Right renal pelvis (tissue), 4 donors: ENCODE measurements at places on chromosomes 2 and 18.
A peak's percentile ranks its signal among the peaks of the same experiment; 100 is the strongest.

- no peak for DNase-seq
These were observed 38.8 kb downstream of the ZNF519 start for GRCh38 chr18:14093307-14093915.

- no peak for DNase-seq
These were observed 766 bp downstream of the CCDC85A start for GRCh38 chr2:56184500-56185011.

- no peak for DNase-seq
These were observed 82.4 kb downstream of the MTCL1 start for GRCh38 chr18:8787794-8788193.

DNA sequence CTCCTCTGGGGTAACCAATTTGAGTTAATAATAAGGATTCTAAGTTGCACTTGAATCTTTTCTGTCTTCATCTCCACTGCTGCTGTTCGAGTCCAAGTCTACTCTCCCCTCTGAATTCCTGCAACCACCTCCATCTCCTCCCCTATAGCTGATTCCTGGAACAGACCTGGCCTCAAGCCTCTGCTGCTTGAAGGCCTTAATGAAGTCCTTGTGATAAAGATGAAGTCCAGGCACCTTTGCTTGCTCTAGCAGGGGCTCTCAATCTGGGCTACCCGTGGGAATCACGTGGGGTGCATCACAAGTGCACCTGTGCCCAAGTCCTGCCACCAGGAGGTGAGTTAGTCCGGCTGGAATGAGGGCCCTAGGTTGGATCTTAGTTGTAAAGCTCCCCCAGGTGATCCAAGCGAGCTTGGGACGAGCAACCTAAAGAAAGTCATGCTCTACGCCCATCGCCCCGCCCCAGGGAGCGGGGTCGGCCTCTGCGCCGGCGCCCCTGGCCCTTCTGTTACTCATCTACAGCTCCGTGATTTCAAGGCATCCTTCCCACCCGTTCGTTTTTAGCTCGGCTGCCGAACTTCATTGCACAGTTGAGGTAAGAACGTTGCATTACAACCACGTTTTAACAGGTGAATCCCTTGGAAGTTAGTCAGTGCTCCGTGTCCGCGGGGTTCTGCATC is 905 bp upstream of the IAH1 start:
- peak; percentile 26 for DNase-seq

DNA sequence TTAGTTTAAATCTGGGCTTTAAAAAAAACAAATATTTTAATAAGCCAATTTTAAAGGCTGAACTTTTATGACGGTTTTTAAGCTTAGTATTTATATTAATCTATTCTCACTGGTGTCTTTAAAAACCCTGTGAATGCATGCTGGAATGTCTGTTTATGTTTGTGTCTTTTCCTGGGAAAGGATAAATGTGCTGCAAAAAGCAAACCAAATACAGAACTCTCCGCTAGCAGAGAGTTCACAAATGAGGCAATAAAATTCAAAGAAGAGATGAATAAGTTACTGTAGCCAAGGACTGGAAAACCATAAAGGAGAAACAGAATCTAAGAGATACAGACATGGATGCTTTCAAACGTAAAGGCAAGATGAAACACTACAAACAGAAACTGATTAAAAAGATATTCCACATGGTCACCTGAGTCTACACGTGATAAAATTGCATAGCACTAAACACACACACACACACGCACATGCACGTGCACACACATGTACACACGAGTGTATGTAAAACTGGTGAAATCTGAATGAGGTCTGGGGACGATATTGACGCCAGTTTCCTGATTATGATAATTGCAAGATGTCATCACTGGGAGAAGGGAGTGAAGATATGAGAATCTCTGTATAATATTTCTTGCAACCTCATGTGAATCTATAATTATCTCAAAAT is 4.5 kb downstream of the TWIST2 start:
- DNase-seq = no peak

GRCh38 chr2:219435701-219436100 is 1.1 kb downstream of the SPEG start:
- DNase-seq = no peak

DNA sequence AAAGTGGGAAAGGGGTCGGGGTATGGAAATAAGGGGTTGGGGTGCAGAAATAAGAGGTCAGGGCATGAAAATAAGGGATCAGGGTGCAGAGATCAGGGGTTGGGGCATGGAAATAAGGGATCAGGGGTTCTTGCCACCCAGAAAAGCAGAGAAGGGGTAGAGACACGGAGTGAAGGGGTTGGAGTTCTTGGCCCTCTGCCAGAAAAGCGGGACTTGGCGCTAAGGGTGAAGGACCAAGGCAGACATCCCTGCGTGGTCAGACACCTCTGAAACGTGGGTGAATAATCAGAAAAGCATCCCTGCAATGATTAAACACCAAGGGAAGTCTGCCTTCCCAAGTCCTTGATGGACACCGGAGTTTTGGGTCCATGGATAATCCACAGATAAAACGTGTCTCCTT is 1521.6 kb upstream of the SLC39A10 start:
- no peak for DNase-seq

GRCh38 chr2:61433606-61434005 is 37.3 kb downstream of the USP34 start:
- no peak for DNase-seq

- no peak for DNase-seq
These were observed 5.7 kb downstream of the SP140 start for GRCh38 chr2:230231251-230231650.

DNA sequence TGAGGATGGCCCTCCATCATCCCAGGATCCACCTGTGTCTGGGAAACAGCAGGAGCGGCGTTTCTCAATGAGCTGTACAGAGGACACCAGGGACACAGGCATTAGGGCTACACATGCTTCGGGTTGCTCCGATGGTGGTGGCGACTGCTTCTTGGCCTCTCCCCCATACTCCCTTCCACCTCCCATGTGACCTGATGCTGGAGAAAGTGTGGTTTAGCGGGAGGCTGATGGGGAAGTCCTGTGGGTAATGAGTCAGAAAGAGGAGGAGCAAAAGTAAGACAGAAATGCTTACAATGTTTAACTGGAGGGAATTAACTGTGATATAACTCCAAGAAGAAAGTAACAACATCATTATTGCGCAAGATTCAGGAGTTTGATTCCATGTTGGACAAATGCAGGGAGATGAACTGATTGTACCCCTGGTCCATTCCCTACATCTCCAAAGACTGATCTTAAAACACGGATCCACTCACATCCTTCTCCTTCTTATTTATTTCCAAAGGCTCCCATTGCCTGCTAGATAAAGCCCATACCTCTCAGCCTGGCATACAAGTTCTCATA is 186.6 kb downstream of the NRP2 start:
- no peak for DNase-seq

DNA sequence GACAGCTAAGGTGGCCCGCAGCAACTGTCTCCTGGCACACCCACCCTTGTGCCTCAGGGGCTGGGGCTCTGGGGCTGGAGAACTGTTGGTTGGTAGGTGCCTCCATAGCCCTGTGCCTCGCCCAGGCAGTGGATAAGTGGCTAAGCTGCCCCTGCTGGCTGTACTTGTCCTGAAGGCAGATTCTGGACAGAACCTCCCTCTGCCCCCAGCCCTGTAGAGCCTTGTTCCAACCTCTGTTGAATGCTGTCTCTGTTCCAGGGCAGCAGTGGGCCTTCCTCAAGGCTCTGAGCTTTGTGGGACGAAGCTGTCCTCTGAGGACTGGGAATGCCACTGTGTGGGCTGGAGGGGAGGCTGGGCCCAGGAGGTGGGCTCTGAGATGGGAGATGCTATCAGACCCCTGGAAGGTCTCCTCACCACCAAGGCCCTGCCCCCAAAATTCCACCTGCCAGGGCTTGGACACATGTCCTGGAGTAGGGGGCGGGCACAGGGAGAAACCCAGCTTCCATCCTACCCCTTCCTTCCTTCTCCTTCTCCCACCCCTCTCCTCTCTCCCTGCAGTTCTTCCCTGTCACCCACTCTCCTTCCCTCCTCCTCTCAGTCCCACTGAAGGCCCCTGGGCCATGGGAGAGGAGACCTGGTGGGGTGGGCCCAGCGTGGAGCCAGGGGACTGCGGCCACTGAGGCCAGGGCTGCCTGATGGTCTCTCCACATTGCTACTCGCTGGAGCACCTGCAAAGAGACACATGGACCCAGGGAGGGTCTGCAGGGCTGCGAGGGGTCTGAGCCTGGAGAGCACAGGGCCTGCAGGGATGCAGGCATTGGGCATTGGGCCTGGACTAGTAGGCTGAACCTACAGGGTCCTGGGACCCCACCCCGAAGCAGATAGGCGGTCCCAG is 1.7 kb upstream of the PDCD1 start:
- no peak for DNase-seq

DNA sequence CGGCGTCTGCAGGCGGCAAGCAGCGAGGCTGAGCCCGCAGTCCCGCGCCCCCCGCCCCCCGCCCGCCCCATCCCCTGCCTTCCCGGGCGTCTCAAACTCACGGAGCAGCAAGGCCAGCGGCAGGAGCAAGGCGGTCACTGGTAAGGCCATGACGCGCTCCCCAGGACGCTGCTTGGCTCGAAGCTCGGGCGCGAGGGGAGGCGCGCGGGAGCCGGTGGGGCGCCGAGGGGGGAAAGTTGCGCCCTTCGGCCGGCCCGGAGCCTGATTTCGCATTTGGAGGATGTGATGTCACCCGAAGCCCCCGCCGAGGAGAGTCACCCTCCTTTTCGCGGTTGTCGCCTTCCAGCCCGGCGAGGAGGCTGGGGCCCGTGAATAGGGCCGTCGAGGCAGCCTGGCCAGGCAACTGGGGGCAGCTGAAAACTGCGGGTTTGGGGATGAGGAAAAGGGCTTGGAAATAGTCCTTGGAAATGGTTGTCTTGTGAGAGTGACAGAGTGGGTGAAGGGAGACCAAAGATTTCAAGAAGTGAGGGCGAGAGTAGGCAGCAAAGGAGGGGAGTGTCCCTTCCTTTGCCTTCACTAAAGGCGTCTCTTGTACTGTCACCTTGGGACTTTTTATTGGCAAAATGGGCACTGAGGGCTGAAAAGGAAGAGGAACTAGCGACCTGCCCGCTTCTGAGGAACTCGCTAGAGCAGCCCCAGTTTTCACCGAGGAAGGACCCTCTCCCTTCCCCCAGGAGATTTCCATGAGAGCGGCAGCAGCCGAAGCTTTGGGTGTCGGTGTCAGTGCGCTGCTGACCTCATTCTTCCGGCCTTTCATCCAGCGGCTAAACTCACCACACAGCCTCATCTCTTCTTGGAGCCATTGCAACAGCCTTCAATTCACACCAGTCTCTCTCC is at the start of gene CD8A:
Gene CD8A (minus strand): TSS at position 238 of the 897 bp plus-strand sequence. CDS start 88 bp downstream, at position 150.
- no peak for DNase-seq

- no peak for DNase-seq
These were observed 119.3 kb downstream of the GALNT3 start for GRCh38 chr2:165674780-165675179.

- DNase-seq = no peak
These were observed 74.6 kb upstream of the SMAD7 start for GRCh38 chr18:49025426-49025766.

- DNase-seq = no peak
These were observed 46.3 kb downstream of the PMS1 start for GRCh38 chr2:189830510-189830909.

- no peak for DNase-seq
These were observed 31.6 kb upstream of the TWIST2 start for GRCh38 chr2:238816291-238816690.

DNA sequence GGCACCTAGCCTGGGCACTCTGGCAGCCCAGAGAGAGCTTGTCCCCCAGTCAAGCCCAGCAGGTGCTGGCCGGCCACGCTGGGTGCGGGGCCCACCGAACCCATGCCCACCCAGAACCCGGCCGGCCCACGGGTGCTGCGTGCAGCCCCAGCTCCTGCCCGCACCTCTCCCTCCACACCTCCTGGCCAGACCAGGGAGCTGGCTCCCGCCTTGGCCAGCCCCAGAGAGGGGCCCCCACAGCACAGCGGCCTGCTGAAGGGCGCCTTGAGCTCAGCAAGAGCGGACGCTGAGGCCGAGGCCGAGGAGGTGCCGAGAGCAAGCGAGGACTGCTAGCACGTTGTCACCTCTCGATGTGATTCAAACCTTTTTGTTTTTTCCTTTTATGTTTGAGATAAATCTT is 407.0 kb upstream of the KCNJ3 start:
- no peak for DNase-seq

DNA sequence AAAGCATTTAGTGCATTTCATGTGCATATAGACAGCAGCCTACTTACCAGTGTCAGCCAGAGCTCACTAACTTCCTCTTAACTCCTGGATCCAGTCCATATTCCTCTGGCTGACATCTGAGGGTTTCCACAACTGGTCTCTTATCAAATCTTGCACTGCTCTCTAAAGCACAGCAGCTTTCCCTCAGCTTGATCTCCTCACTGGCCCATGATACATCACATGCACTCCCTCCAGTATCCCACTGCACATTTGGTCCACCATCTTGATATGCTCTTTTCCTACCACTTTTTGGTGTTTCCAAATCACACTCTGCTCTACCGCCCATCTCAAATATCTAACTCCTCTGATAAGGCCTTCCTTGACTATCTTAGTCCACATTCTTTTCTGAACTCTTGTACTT is 105.0 kb upstream of the ZFP36L2 start:
- no peak for DNase-seq

DNA sequence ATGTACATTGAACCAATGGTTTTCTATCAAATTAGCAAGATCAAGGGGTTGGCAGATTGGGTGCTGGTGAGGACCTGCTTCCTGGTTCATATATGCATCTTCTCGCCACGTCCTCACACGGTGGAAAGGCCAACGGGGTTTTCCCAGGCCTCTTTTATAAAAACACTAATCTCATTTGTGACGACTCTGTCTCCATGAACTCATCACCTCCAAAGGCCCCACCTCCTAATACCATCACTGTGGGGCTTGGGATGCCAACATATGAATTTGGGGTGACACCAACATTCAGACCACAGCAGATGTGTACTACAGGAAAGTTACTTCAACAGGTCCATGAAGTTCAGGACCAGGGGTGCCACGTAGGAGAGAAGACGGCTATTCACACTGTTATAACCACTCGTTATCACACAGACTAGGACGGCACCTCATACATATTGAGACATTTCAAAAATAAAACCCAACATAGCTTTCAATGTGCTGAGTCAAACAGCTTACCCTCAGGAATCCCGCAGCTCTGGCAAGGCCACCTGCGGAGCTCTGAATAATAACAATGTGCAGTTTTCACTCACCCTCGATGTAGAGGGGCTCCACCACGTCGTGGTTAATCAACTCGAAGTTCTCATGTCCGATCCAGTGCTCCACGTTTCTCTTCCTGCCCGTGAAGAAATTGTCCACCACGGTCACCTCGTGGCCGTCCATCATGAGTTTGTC is 49.3 kb downstream of the UXS1 start:
- DNase-seq = no peak

GRCh38 chr2:219308142-219309101 is 779 bp downstream of the PTPRN start:
- DNase-seq = peak; percentile 54
